ENCODE measurements at places on chromosomes 4 and X.

DNA sequence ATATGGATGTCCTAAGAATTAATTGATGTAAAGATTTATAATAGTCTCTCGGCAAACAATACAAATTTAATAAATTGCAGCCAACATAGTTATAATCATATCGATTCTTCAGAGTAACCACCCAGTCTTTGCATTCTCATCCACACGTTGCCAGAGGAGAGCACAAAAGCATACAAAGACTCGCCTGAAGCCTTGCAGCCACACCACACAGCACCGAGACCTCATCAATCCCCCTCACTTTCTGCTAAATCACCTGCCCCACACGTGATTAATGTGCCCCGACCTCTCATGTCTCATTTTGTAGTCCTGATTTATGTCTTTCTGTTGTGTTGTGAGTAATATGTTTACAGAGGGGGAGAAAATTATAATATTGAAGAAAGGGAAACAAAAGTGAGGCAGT, 510.4 kb downstream of the TRIML1 start:
- DNase-seq = no peak

GRCh38 chr4:109821185-109821584, 5.6 kb downstream of the GAR1 start:
- DNase-seq = no peak

DNA sequence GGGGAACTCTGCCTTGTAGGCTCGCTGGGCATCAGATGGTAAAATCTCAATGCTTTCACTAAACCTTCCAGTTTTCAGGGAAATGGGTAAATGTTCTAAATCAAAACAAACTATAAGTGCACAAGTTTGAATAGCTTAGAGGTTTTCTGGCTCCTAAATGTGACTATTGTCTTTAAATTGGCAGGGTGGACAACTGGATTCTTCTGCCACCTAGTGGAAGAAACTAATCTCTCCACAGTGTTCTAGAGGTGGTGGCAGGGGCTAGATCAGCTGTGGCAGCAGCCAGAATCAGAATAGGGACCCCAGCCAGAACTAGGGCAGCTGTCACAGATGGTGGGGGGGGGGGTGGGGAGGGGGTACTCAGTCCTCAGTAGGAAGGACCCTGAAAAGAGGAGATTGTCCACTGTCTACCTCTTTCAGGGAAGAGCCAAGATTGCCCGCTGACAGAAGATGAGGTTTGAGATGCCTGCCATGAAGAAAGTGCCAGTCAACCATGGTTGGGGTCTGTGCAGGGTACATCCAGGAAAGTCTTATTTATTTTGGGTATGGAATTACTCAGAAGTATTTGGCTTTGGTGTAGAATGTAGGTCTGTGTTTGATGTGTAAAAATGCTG, 201.4 kb downstream of the CCNG2 start:
- peak; percentile 11 for DNase-seq

GRCh38 chr4:96486563-96486962, 646.7 kb downstream of the PDHA2 start:
- no peak for DNase-seq

GRCh38 chrX:47722260-47722659, 63.3 kb upstream of the UXT start:
- no peak for DNase-seq
